Tongue (tissue), 3 donors: ENCODE measurements at places on chromosomes 1 and 21.

DNA sequence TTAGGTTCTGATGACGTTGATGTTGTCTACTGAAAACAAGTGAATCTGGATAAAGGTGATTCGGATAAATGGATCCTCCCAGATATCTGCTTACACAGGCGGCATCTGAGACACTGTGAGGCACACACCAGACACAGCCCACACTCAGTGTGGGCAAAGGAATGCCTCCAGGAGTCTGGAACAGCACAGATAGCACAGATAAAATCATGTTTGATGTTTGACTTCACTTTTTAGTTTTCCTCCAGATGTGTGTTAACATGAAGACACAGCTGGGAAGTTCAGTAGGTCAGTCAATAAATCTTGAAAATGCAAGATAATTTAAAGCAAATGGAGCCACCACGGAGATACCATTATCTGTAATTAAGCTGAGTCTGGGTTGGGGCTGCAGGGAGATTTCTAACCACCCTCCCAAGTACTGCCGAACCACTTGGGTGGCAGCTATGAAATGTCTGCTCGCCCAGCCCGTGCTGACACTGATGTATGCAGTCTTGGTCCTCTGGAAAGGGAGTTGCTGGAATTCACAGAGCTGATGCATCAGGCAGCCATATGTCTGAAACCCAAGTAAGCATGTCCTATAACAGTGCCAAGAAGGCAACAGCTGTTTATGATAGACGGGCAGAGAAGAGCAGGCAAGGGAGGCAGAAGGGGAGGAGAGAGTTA lies 11.7 kb downstream of the CAPN9 start:
- DNase-seq = peak; percentile 96

DNA sequence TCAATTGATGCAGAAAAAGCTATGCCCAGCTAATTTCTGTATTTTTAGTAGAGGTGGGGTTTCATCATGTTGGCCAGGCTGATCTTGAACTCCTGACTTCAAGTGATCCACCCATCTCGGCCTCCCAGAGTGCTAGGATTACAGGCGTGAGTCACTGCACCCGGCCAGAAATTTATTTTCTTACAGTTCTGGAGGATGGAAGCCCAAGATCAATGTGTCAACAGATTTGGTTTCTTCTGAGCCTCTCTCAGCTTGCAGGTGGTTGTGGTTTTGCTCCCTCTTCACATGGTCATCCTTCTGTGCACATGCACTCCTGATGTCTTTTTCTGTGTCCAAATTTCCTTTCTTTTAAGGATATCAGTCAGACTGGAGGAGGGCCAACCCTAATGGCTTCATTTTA lies 35.6 kb downstream of the SHCBP1L start:
- DNase-seq = no peak

DNA sequence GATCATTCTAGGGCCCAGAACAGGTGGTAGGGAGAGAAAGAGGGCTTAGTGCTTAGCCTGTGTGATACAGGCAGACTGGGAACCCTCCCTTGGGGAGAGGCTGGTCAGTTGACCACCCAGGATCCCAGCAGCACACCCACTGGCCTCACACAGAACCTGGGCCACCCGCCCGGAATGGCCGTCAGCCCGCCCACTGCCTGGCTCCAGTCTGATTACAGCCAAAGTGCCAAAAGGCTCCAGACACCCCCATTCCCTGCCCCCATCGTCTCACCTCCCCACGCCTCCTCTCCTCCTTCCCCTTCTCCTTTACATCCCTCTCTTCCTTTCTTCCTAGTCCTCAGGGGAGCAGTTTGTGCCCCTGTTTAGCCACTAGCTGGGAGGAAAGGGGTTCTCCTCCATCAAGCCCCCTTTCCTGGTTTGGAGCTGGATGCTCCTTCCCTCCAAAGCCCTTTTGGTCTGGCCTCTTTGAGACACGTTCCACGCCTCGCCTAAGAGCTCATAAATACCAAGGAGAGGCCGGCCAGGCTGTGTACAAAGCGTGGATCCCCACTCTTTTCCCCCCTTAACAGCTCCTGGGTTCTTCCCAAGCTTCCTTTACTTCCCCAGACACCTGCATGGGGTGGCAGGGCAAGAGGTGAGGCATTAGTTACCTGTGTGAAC lies 4.6 kb upstream of the WNT2B start:
- DNase-seq = no peak

DNA sequence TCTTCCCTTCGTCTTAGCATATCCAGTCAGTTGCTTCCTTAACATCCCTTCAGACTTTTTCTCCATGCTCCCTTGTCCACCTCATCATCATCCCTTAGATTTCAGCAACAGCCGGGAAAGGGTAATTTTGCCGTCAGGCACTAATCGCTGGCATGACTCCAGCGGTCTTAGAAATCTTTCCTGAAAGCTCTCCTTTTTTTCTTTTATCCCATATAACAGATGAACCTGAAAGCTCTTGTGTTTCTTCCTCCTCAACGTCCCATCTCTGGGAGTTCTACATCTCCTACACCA lies 10.4 kb upstream of the BOLA1 start:
- peak; percentile 77 for DNase-seq

- peak; percentile 63 for DNase-seq
These were observed 32.9 kb upstream of the ATP2B4 start for GRCh38 chr1:203593723-203594122.
